Ecto neural progenitor cell (in vitro differentiated cells): ENCODE measurements at places on chromosomes 7 and 10.

GRCh38 chr7:121833991-121834390, 39.0 kb upstream of the PTPRZ1 start:
- no peak for DNase-seq

DNA sequence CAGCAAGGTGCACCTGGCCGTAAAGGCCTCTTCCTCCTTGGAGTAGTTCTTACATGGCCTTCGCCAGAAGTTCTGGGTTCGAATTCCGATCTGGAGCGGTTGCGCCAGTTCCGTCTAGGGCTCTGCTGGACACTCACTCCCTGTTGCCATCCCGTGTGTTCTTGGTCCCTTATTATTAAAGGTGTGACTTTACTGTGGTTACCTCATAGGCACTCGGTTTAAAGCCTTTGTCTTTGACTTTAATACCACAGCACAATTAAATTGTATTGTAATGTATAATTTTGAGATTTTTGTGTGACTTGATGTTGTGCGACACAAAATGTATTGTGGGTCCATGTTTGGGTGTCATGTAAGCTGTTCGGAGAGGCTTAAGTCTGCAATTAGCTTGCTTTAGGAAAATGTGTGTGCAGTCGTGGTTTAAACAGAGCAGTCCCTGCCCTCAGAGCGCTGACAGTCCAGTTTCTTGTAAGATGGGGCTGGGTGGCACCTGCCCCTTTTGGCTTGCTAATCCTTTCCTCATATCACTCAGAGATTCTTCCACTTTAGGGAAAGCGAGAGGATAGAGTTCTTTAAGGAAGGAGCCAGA, 919 bp downstream of the INPP5F start:
- no peak for DNase-seq

GRCh38 chr10:43782814-43783213, 134.1 kb upstream of the ZNF32 start:
- DNase-seq, result no peak

GRCh38 chr7:55526770-55527169, 45.5 kb downstream of the VOPP1 start:
- no peak for DNase-seq

DNA sequence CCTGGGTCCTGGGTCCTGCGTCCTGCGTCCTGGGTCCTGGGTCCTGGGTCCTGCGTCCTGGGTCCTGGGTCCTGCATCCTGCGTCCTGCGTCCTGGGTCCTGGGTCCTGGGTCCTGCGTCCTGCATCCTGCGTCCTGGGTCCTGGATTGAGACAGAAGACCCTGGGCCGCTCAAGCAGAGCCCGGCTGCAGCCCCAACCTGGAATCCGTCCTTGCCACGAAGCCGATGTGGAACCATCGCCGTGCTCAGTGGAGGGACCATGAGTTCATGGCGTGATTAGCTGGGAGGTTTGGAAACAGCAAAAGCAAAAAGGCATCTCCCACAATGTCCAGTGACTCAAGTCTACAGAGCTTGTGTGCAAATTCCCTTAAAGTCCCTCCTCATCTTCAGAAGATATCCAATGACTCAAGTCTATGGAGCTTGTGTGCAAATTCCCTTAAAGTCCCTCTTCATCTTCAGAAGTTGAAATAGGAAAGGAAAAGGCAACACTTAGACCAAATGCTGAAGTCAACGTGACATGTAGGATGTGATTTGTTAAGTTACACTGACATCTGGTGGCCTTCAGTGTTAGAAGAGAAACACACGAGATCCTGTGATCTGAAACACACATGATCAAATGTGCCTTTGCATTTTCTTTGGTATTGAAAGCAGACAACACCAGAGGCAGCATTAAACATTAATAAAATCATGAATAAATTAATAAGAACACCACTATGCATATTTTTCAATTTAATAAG, 179.9 kb downstream of the PTPRN2 start:
- no peak for DNase-seq

- DNase-seq, result no peak
Observed at GRCh38 chr10:113709221-113709838, 29.6 kb downstream of the CASP7 start.

- no peak for DNase-seq
Observed at GRCh38 chr10:97199152-97199551, 13.4 kb upstream of the SLIT1 start.

DNA sequence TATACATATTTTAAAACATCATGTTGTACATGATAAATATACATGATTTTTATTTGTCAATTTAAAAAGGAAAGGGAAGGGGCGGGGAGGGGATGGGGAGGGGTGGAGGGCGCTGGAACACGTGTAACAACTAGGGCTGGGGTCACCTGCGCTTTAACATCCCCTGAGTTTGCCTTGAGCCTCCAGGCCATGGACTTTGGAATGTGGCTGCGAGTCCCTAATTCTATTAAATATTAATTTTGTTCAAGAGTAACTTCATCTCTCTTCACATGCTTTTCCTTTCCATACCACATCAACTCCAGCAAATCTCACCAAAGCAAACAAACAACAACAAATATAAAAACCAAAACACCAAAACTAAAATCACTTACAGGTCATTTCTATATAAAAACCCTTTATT, 10.6 kb downstream of the IFIT5 start:
- DNase-seq, result no peak

DNA sequence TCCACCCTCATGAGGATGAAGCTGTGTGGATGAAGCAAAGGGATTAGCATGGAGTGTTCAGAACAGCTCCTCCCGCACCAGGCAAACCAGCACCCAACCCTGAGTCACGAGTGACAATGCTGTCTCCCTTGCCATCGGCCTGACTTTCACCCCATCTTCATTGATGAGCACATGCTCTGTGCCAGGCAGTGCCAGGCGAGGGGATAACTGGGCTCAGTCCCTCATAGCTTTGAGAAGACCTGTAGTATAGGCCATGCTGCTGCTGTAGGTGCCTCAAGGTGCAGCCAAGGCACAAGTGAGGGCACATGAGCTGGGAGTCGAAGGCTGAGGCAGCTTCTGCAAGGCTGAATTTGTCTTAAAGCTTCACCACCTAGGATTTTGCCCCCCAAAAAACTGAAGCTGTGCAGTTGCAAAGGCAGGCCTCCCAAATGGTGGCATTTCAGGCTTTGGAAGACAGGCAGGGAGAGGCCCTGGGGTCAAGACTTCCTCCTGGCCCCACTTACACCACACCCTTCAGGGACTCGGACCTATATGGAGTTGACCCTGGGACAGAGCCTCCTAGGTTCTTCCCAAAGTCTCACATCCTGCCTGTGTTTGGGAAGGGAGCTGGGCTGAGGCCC, 54.2 kb upstream of the GDF10 start:
- peak; percentile 17 for DNase-seq

DNA sequence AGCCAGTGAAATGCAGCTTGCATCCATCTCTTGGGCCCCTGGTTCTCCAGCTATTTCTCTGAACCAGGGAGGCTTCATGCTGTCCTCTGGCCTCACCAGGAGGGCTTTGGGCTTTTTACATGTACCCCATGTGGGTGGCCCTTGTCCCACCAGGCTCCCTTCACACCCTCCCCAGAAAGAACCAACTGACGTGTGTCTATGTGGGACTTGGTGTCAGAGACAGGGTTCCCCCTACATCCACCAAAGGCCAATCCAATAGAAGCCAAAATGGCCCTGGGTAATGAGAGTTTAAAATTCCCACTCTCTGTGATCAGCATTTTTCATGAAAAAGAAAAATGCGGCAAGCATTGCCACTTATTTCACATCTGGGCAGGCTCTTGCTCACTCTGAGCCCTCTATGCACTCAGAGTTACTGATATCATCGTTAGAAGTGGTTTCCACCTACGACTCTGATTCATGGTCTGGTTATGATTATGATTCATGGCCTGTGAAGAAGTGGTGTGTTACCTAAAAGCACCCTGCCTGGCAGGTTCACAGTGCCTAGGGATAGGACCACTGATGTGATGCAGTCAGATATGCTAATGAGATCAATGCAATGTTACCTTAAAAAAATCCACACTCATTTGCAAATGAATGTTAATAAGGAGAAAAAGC, 133.5 kb downstream of the BUB3 start:
- no peak for DNase-seq

DNA sequence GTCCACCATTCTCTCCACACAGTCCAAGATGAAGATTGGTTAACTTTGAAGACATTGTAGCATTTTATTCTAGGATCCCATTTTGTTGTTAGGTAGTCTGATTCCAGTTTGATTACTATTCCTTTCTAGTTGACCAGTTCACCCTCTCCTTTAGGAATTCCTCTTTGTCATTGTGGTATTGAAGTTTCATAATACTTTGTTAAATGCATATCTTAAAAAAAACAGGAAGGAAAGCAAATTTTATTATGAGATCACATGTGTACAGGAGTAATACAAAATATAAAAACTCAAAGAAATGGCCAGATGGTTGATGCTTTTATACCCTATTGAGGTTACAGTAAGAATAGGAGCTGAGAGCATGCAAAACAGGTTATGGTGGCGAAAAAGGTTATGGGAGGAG, 15.5 kb upstream of the SEMA3C start:
- no peak for DNase-seq
